Activated effector memory CD4-positive, alpha-beta T cell treated with anti-CD3 and anti-CD28 coated beads, Interleukin-2, amount 50 U/mL, for 16 hours (primary cell): ENCODE measurements at places on chromosomes 2 and 18.

- no peak for DNase-seq
Observed at GRCh38 chr18:50880119-50880465, 1.2 kb downstream of the ME2 start.

DNA sequence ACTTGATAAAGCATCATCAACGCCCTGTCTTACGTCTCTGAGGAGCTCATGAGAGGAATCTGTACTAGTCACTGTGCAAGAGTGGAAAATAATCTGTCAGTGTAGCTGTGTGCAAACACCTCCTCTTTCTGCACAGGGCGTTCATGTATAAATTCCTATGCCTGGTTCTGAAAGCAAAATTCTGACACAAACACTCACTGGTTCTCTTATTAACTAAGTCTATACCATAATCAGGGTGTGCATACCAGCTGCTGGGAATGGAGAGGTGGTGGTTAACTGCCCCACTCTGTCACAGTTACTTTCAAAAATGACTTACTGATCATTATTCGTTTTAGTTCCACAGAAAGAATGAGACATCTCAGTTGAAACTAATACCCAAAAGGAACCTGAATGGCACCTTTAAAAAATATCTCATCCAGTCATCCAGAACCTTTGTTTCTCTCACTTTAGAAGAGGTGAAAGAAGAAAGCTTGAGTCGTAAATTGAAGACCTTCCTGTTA, 35.7 kb downstream of the STK39 start:
- no peak for DNase-seq

GRCh38 chr18:23735021-23735464, 45.8 kb downstream of the LAMA3 start:
- DNase-seq = no peak

DNA sequence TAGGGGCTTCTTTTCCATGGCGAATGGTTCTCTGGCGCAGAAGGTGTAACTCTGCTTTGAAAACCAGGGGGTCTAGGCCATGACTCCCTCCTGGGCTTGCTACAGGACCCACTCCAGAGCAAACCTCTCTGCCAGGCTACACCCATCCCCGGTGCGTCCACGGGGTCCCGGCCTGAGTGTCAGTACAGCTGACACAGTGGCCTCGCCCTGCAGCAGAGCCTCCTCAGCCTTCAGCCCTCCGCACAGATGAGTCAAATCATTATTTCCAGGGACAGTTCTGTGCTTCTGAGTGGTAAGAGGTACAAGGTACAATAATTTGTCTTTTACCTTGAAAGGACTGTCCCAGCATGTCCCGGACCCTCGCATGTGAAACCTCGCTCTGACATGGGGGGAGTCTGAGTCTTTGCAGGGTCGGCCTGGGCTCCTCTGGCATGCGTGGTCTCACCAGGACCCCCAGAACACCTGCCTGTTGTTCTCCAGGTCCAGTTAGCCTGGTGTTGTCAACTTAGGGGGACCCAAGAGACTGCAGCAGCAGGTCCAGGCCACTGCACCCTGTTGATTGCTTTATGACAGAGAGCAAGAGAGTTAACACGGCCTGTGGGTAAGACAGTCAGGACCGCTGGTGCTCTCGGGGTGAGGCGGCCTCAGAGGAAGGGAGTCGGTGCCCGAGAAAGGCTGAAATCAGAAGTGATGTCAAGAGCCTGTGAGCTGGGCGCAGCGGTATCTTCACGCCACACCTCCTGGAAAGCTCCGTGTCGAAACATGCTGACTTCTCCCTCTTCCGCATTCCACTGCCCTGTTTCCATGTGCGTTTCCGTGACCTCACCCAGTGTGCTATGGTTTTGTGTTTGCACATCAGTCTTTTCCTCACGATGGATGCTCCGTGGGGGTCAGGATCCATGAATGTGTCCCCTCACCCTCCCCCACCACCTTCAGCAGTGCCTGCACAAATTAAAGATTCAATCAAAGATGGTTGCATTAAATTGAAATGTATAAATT, 340.1 kb downstream of the EIPR1 start:
- DNase-seq = no peak

DNA sequence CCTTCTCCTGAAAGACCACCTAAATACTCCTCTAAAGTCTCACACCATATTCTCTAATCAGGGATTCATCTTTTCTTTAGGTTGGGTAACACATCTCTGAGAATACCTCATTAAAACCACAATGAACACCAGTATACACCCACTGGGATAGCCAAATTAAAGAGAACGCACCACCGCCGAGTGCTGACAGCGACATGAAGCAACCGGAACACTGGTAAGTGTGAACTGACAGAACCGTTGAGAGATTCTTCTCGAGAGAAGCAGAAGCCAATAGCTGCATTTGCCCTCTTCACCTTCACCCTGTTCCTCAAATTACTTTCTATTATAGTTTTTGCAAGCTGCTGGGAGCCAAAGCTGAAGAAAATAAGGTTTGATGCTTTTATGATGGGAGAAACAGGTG, 318.5 kb downstream of the FBXO15 start:
- no peak for DNase-seq

DNA sequence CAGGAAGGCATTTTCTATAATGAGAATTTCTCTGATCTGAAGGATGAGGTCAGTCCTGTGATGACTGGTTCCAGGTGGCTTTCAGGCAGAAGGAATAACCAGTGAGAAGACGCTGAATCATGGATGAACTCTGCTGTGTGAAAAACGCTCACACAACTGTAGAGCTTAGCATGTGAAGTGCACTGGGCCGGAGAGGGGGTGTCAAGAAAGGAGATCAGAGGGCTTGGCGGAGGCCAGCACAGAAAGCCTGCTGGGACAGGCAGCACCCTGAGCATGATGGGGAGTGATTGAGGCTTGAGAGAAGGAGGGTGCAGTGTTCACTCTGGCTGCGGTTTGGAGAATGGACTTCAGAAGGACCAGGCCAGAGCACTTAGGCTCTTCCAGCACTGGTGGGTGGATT, 236.5 kb downstream of the TPGS2 start:
- DNase-seq = no peak

- DNase-seq = no peak
Observed at GRCh38 chr2:240782886-240783818, 36.9 kb downstream of the KIF1A start.

DNA sequence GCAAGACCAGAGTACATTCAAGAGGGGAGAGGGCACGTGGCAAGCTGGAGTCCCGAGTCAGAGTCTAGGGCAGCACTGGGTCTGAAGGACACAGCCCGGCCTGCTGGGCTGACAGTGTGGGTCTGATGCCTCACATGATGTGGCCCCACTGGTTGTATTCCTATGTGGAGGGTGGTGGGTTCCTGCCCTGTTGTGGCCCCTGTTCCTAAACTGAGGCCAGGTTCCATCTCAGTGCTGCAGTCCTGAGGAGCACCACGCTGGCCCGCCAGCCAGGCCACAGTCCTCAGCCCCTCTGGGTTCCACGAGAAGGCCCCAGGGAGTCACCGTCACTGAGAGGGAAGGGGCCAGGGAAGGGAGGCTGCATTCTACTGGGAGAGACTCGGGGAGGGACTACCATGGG, 13.3 kb downstream of the TMEM127 start:
- DNase-seq = no peak

DNA sequence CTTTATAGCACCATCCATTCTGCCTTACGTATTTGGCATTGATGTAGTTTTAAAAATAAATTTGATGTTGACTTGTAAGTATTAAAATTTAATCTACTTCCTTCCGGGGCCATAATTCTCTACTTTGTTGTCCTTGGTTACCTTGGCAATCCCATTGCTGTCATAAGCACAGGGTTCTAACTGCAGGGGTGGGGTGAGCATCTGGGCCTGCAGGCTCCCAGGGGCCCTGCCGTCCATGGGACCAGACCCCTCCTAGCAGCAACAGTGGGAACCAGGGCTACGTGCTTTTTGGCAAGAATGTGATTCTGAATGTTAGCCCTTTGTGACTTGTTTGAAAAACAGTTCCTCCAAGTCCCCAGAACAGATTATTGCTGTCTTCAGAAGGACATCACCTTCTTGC, 4.9 kb downstream of the ASAP2 start:
- no peak for DNase-seq

DNA sequence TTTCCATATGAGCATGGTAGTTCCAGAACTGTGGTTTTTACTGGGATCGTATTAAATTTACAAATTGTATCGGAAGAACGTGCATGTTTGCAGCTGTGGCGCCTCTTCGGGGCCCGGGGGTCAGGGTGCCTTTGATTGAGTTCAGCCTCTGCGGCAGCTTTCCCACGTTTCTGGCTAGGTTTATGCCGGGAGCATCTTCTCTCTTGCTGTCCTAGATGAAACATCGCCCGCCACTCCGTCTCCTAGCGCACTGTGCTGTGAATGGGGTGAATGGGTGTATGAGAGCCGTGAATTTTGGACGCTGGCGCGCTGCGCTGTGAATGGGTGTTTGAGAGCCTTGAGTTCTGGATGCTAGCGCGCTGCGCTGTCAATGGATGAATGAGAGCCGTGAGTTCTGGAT, 12.3 kb downstream of the PDCD1 start:
- no peak for DNase-seq

DNA sequence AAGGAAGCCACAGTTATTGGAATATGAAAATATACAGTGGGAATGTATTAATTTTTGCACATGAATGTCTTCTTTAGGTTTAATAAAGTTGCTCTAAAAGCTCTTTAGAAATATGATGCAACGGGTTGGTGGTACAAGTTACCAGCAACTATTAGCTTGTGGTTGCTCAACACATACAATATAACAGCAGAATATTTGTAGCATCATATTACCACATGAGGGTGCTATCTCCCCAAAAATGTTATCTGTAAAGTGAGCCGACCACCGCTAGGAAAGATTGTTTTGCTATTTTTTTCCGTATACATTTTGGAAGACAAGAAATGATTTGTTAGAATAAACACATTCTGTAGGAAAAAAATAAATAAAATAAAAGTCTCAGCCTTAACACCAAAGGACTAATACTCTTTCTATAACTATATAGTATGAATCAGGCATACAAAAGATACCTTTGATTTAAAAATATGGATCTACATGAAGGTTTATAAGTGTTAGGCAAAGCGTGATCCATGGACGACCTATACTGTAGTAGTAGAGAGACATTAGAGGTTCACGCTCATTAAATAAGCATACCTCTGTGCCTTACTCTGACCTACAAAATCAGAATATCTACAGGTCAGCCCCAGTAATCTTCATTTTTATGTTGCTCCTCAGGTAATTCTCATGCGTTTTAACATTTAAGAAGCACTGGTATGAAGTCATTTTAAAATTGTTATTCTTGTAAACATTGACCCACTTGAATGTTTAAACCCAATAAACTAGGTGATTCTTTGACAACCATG, 1110.6 kb upstream of the ACVR2A start:
- no peak for DNase-seq

- DNase-seq = no peak
Observed at GRCh38 chr2:238331916-238332315, 11.6 kb downstream of the TRAF3IP1 start.

DNA sequence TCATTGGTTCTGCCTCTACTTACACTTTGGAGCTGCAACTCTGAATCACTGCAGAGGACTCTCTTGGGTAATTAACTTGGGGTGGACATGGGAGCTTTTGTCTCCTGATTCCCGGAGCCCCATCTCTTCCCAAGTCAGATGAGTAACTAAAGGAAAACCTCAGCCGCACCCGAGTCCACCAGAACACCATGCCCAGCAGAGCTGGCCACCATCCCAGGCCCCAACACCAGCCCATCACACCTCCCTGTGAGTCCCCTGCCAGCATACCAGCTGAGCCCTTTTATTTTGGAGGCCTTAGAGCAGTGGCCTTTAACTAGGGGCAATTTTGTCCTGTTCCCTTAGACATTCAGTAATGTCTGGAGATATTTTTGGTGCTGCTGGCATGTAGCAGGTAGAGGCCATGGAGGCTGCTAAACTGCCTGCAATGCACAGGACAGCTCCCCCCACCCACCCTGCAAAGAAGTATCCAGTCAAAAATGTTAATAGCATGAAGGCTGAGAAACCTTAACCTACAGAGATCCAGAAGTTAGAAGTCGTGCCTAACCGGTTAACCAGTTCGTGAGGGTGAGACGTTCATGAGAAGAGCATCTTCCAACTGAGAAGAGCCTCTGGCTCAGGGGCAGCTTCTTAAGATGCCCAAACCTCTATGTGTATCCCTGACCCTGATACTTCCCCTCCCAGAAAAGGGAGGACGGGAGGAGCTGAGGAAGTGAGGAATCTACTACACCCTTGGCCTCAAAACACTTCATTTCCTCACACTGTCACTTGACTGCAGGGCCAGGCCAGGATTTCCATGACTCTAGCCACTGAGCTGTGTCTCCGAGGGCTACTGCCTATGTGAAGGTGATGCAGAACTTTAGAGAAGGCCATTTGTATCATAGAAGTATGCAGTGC, 139.9 kb upstream of the EPAS1 start:
- no peak for DNase-seq

DNA sequence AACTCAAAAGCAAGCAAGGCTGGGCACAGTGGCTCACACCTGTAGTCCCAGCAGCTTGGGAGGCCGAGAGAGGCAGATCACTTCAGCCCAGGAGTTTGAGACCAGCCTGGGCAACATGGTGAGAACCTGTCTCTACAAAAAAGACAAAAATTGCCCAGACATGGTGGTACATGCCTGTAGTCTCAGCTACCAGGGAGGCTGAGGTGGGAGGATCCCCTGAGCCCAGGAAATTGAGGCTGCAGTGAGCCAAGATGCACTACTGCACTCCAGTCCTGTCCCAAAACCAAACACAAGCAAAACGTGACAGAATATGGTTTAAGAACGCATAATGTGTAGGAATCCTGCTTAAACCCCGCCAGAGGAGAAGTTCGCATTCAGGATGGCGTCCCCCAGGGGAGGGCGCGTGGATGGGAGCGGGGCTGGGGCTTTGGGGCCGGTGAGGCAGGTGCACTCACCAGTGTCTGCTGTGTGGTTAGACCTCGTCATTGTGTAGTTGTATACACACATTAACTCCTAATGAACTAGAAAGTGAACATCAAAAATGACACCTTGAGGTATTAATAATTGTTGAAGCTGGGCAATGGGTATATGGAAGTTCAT, 5.4 kb downstream of the COLEC11 start:
- DNase-seq = no peak

DNA sequence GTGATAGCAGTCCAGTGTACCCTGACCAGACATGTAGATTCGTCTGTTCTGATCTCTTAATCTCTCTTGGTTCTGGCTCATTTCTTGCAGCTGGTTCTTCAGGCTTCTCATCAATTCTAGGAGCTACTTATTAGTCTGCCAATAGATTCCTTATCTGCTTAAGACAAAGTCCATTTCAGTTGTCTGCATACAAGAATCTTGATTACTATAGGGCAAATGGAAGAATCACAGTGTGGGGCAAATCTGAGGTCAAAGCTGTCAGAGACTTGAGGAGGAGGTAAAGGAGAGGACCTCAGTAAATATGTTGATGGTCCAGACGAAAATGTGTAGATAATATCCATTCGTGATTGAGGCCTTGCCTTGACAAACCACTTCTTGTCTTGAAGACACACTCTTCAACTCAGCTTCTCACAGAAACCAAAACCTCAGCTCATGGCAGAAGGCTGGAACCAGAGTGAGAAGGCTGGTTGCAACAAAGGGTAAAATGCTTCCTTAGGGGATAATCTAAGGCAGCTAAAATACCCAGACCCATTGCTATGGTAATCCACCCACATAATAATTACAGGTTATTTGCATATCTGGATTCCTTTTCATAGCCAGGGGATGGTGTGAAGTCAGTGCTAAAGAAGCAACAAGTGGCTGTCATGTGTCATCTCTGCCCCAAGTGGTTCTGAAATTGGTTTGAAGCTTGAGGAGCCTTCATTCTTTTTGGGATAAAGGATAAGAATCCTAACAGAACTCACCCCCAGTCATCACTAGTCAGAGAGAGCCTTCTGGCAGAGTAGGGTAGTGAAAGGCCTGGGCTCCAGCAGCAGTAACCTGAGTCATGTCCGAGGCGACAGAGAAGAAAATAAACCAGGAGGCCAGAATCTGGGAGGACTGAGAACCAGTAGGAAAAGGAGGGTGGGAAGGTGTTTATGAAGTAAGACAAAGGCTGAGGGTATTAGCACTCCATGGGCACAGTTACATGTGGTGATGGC, 29.2 kb upstream of the PELI1 start:
- DNase-seq = no peak
